ENCODE measurements at places on chromosomes 12 and 14.

- no peak for DNase-seq
Measured at GRCh38 chr14:77241955-77242354, 29.1 kb downstream of the NGB start.

GRCh38 chr12:546265-546919, 86.7 kb downstream of the B4GALNT3 start:
- DNase-seq, result no peak

GRCh38 chr14:71206123-71206522, 298.9 kb downstream of the PCNX1 start:
- DNase-seq, result no peak

GRCh38 chr12:106409878-106410277, 52.3 kb downstream of the POLR3B start:
- DNase-seq, result no peak

DNA sequence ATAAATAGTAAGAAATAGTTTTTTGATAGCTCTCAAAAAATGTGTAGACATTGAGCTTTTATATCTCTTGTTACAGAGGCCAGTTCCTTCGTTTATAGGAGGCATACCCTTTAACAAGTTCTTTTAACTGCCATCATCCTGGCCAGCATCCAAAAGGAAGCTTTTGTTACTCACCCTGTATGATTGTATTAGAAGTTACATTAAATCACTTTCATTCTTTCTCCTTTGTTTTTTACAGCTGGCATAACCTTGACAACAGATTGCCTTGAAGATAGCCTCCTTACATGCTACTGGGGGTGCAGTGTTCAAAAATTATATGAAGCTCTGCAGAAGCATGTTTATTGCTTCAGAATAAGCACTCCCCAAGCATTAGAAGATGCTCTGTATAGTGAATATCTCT, 20.1 kb downstream of the CGRRF1 start:
- DNase-seq, result peak; percentile 56

- no peak for DNase-seq
Measured at GRCh38 chr14:78135450-78135891, 34.7 kb upstream of the NRXN3 start.

GRCh38 chr14:97095269-97095668, 298.1 kb downstream of the VRK1 start:
- no peak for DNase-seq

GRCh38 chr14:41663473-41663850, 56.8 kb downstream of the LRFN5 start:
- peak; percentile 19 for DNase-seq

DNA sequence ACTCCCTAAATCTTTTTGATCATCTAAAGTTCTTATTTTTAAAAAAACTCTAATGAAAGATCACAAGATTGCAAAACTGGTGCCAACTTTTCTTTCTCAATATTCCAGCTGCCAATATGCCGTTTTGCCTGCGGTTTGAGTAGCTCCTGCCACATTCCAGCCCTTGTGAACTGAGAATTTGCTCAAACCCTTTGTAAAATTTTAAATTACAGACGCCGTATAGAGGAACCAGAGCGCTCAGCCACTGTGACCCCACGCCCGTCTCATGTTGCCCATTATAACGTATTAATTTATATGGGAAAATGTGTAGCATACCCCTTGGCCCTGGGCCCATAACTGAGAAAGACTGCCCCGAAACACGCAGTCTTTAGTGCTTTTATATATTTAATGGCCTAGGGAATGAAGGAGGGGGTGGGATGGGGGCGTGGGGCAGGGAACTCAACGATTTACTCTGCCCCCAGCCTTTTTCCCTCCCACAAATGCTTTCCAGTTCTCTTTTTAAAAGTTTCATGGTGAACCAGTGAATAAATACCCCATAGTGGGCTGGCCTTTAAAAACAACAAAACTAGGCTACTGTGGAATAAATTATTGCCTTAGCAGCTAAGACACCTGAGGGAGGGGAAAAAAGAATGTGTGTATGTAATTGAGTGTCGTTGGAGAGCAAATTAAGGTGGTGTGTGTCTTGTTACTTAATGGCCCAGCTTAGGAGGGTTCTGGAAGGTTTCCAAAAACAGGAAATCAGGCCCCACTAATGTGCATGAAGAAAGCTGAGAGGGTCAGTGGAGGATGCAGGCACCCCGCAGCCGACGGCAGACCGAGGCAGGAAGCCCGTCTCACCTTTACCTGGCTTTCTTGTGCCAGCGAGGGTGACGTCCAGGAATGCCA, 45.7 kb upstream of the RFLNA start:
- DNase-seq, result no peak

All from fibroblast of skin of back (primary cell).